ENCODE measurements at places on chromosomes 6 and 20. TPM values are rescaled to one million over a fixed set of nuclear protein-coding genes. Genes with fewer than 3 reads are reported as not detected.

APCDD1L gene
- not detected for total RNA-seq

BNIP5 gene
- total RNA-seq, result not detected

SNX3 gene
- 85.5 TPM for total RNA-seq

TMC2 gene
- not detected for total RNA-seq

ADGRF1 gene
- not detected for total RNA-seq

PNPLA1 gene
- not detected for total RNA-seq

OR2H1 gene
- total RNA-seq, result not detected
